ENCODE measurements at places on chromosomes 6 and 20.

DNA sequence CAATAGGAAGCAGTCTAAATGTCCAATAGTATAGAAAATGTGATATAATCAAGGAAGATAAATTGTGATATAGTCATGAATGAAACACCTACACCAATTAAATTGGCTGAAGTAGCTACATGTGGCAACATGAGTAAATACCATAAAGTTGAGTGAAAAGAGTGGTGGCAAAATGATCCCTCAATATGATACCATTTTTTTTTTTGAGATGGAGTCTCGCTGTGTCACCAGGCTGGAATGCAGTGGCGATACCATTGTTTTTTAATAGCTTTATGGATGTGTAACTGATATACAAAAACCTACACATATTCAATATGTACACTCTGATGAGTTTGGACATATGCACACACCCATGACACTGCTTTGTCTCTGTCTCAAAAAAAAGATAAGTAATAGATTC lies 20.9 kb upstream of the ILRUN start:
- DNase-seq = no peak

GRCh38 chr6:25628471-25629197 lies 23.4 kb upstream of the SCGN start:
- no peak for DNase-seq

- DNase-seq = no peak
Measured at GRCh38 chr6:106517706-106518105, 111.6 kb downstream of the RTN4IP1 start.

DNA sequence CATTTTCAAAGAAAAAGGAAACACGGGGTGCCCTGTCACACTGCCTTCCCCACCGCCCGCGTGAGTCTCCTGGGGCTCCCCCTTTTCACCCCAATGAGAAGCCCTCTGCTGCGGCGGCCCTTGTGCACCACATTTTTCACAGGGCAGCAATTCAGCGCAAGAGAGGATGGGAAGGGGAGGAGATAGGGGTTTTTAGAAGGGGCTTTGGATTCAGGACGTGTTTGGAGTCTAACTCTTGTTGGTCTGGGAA lies 726 bp upstream of the ARFGEF3 start:
- DNase-seq = no peak

- DNase-seq = no peak
Measured at GRCh38 chr6:159586684-159587083, 106.4 kb downstream of the SOD2 start.

DNA sequence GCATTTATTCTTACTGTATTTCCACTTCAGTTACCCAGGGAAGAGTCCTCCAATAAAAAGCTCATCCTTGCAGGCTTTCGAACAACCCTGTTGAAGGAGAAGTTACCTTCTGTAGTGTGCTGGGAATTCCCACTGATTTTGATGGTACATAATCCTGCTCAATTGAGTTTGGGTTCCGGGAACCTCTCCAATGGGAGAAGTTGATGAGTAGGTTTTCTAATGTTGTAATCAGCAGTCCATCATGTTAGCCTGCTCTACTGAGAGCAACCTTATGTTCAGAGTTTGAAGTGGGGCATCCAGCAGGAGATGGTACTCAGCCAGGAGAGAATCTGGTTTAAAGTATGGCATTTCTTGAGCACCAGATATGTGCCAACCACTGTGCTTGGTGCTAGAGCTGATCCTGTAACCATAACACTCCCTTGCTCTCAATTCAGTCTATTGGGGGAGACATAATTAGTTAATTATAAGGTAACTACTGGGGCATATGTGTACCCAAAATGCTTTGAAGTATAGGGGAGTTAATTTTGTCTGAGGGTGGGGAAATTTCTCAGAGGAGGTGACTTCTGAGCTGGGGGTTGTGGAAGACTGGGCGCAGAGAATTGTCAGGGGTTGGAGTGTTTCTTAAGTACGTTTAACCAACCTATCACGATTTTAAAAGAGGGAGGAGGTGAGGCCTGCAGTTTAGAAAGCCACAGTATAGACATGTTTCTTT lies 2.1 kb downstream of the TOP1 start:
- DNase-seq = no peak

DNA sequence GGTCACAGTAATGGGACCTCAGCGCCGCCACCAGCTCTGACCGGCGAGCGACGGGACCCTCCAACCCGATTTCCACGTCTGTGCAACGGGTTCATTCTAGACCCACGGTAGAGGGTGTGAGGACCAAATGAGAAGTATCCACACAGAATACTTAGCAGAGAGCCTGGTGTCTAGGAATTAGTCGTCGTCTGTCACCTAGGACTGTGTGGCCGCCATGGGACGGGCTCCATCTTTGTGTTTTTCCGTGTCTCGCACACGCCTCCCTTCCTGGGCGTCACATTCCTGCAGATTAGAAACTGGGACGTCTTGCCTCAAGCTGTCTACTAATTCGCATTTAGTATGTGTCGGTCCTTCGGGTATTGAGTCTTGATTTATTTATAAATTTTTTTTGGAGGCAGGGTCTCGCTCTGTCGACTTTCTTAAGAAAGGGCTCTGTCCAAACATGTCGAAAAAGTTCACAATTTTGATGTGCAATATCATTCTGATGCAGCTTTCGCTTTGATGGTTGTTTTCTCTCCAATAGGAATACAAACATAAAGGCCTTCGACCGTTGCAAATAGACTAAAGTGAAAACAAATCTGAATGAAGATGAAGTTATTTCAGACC lies 563 bp downstream of the MGME1 start:
- DNase-seq = no peak

DNA sequence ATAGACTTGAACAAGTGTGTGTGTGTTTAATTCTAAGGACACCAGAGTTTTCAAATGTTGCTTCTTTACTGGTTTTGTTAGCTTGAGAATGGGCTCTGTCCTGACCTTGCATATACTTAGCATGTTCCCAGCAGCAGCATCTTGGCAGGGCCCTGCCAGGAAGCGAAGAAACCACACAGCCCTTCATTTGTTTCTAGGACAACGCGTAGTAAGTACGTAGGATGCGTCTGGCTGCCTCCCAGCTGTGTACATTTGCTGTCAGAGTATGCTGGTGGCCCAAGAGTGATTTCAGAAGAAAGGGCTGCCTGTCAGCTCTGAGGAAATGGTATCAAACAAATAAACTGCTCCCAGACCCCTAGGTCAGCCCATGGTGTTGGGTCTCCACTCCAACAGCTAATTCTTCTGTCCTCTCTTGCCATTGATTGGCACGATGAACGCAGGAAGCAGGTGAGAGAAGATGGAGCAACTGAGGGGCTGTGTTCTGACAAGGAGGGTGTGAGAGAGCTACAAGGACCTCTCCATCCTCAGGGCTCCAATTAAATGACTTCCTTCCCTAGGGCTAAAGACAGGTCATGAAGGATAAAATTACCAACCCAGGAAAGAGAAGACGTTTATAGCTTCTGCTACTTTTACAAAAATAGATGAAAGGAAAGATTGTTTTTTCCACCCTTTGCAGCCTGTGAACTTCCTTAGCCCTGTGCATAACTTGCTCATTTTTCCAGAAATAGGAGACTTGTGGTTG lies 55.9 kb upstream of the HDDC2 start:
- DNase-seq = no peak

GRCh38 chr6:11605507-11605905 lies 68.0 kb downstream of the TMEM170B start:
- no peak for DNase-seq

GRCh38 chr6:32074996-32075532 lies 34.1 kb downstream of the TNXB start:
- no peak for DNase-seq

GRCh38 chr6:156890627-156891314 lies 113.6 kb downstream of the ARID1B start:
- DNase-seq = no peak

DNA sequence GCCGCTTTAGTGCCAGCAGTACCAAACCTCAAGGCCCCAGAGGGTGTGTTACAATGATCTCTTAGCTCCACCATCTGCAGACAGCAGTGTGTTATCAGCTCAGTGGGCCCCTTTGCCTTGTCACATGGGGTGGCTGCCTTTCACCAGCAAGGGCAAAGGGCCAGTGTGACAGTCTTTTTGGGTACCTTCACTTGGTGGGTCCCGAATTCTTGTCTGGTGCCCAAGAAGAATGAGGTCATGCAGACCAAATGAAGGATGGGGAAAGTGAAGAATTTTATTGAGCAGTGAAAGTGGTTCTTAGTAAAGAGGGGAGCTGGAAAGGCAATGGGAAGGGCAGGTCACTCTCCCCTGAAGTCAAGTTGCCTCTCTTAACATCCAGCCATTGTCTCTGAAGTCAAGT lies 2.9 kb upstream of the SMIM28 start:
- DNase-seq = no peak

DNA sequence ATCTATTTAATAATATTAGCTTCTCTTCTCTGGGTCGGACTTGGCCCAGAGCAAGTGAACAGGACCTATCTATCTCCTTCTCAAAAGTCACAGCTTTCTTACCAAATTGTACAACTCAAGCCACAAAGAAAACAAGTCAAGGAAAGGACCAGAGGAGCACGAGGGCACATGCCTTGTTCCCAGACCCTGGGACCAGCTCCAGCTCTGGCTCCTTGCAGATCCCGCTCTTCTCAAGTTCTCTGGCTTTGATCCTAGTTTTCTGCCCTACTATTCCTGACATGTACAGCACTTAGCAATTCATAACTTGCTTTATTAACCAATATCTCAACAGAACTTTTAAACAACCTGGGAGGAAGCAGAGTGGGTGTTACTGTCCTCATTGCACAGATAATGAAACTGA lies 185.9 kb downstream of the ESR1 start:
- DNase-seq = no peak
